ENCODE measurements at places on chromosomes 6 and 20.

DNA sequence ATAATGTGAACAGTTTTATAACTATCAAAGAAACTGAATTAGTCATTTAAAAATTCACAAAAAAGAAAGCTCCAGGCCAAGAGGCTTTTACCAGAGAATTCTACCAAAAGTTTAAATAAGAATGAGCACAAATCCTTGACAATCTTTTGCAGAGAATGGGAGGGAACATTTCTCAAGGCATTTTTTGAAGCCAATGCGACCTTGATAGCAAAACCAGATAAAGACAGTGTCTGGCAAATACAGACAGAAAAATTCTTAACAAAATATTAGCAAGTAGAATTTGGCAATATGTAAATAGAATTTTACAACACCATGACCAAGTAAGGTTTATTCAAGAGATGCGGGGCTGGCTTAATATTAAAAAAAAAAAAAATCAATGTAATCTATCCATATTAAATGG, 41.7 kb downstream of the RNF24 start:
- no peak for DNase-seq

DNA sequence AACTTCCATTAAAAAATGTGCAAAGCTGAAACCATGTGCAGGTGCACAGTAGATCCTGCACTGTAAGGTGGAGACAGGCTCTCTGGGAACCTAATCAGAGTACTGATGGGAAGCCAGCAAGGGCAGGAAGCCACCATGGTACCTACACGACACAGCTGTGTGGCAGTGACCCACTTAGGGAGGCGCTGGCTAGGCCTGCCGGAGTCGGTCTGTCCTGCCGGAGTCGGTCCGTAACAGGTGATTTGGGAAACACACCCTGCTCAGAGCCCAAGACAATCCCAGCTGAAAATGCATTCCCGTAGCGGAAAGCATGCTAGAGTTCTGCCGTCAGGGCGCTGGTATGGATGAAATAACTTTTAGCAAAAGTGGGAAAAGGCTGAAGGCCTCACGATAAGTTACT, 17.2 kb downstream of the TXNDC5 start:
- no peak for DNase-seq

DNA sequence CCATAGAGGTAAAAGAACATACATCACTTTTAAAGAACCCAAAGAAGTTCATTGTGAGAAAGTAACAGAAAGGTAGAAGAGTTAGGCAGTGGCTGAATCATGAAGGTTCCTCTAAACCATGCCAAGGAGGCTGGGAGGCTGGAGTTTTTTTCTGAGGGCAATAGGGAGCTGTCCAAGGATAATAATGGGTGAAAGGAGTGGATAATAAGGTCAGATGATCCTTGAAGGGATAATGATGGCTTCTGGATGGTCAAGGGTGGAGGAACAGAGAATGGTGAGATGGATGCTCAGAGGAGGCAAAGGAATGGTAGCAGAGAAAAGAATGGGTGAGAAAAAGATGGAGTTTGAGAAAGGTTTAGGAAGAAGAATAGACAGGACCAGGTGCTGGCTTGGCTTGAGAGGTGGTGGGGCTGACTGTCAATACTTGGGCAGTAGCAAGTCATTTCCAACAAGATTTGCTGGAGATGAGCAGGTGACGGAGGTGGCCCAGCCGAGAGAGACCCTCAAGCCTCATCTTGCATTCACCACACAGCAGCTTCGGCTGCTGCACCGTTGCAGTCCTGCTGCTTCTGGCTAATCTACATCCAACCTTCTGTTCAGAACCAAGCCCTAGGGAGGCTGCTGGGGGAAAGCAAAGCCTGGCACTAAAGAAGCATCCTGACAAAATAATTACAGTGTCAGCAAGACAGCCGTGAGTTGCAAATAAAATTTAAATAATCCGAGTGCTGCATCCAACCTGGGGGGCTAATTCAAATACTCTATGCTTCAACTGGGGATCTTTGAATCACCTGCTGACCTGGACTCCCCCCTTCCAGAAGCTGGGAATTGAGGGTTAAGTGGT, 131.2 kb upstream of the KCNG1 start:
- no peak for DNase-seq

DNA sequence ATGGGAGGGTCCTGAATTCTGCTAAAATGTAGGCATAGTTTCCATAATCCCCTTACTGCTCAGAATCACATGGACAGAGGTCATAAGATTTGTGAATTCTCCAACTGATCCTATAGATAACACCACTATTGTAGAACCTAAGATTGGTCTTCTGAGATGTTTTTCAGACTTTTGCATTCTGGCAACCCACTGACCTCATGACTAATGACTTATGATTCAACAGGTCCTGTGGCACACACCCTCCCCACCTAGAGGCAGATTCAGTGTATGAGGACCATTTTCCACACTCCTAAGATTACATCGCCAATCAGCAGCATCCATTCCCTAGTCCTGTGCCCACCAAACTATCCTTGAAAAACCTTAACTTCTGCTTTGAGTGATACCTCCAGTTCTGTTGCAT, 207.2 kb downstream of the BTBD9 start:
- no peak for DNase-seq

- no peak for DNase-seq
Measured at GRCh38 chr6:137493218-137494038, 766 bp downstream of the OLIG3 start.

All from GDM1 (cell line).